ENCODE measurements at places on chromosomes 7 and 10. TPM values are rescaled to one million over a fixed set of nuclear protein-coding genes. Genes with fewer than 3 reads are reported as not detected.

DNA sequence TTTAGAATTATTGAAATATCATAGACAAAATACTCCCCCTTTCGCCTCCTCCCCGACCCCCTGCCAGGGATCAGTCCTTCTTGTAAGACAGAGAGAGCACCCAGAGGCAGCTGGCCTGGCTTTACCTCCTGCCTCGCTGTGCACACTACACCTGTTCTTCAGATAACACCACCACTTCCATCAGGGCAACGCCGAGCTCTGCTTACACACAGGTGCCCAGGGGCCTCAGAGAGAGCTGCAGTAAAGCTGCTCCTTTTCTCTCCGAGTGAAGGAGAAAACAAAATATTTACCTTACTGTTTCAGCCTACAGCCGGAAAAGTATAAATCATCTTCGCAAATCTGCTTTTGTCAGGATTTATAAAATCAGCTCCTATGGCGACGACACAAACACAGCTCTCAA, 80.7 kb downstream of the HIPK2 start:
- DNase-seq = no peak

DNA sequence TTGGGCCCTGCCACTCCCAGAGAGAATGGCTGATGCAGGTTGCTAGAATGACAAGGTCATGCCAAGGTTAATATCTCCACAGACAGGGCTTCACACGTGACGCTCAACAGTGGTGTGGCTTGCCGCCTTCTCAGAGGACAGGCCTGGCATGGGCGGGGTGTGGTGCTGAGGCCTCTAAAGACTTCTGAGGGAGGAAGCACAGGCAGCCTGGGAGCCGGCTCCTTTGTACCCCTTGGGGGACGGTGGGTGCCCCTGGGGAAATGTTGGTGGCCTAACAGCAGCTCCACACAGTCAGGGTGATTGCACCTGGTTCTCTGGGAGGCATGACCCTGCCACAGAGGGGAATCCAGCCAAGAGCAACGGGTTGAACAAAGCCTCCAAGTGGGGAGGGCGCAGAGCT, 115.1 kb downstream of the PKD1L1 start:
- no peak for DNase-seq

DNA sequence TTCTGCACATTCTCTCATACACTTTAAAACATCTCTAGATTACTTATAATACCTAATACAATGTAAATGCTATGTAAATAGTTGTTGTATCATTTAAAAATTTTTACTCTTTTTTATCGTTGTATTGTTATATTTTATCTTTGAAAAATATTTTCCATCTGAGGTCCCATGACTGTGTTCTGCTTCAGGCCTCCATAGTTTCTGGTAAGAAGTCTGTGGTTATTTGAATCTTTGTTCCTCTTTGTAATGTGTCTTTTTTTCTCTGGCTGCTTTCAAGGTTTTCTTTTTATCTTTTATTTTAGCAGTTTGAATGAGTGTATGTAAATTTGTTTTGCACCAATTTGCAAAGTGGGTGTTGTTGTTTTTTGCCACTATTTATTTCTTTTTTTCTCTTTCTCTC, 263.1 kb downstream of the RPS24 start:
- no peak for DNase-seq

The BUB3 gene
- 150 TPM for total RNA-seq

The MMD2 gene
- 5.2 TPM for total RNA-seq

DNA sequence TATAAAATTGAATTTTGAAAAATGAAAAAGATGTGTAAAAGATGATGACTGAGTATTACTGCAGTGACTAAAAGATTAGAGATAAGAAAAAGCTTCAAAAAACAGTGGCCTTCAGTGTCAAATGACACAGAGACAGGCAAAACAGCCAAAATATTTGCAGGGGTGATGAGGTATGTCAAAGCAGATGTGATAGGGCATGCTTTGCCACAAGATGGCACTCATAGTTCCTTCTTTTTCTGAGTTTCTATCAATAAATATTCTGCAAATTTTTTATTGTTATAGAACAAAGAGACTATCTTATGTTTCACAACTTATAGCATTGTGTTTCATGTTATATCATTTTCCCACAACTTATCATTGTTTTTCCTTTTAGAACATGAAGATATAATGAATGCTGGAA, 344.1 kb upstream of the HPS1 start:
- no peak for DNase-seq

DNA sequence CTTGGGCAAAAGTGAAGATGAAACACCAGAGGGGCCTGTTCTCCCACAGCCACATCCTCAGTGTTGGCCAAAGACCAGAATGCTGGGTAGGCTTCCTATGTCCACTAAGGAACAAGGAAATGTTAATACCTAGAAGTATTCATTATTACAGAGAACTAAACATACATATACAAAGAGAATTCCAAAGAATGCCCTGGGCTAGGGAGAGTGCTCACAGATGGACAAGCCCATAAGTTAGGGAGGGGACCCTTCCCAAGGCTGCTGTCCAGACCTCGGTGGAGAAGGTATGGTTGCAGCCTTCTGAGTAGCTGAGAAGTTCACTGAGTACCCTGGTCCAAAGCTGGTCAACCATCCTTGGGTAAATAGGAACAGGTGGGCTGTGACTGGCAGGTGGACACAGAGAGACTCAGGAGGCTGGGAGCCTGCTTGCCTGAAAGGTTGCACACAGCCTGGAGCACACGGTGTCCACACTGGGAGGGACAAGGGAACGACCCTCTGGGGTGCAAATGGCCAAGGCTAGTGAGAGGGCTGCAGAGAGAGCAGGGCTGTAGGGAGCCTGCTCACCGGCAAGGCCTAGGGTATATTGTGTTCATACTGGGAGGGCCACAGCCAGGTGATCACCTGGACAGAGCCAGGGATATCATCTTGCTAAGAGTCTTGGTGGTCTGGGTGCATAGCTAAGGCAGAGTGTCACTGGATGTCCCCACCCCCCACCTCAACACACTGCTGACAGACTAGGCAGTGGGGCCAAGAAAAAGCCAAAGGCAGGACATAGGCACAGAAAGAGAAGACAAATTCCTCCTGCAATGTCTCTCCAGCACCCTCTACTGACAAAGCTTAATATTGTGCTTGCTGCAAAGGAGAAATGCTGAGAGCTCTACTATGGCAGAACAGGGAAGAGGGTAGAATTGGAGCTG, 40.3 kb downstream of the CPVL start:
- DNase-seq = peak; percentile 62

The IL2RA gene
- not detected for total RNA-seq

The NUP42 gene
- total RNA-seq = 65.1 TPM

The TFR2 gene
- total RNA-seq = 2.8 TPM

GRCh38 chr10:88262591-88263234, 320.4 kb downstream of the RNLS start:
- no peak for DNase-seq

The PON3 gene
- total RNA-seq = 0.36 TPM

The GRID1 gene
- 15.8 TPM for total RNA-seq

DNA sequence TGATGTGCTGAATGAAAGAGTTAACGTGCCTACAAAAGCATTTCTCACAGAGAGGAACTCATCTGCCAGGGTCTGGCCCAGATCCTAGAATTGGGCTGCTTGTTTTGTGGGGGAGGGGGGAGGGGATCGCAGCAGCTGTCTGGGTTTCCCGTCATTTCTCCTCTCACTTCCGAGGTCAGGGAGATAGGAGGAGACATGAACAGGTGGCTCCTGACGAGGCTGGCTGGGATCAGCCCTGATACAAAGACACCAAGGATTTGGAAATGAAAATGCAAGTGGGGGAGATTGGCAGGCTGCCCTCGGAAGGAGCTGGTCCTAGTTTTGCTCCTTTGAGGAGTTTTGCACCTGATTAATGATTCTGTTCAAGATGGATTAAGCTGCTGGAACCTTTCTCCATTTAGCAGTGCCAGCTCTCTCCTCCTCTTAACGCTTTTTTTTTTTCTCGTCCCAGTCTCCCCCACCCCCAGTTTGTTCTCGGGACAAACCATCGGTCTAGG, 86.8 kb upstream of the KMT2C start:
- peak; percentile 17 for DNase-seq

GRCh38 chr7:148142660-148143248, 447.8 kb upstream of the C7orf33 start:
- no peak for DNase-seq

The HTR5A gene
- total RNA-seq = 2.1 TPM

Measured in cerebellum (tissue), 4 donors.